ENCODE measurements at places on chromosomes 1 and 21.

- DNase-seq = no peak
These were observed 66.5 kb upstream of the RAVER2 start for GRCh38 chr1:64678366-64678765.

DNA sequence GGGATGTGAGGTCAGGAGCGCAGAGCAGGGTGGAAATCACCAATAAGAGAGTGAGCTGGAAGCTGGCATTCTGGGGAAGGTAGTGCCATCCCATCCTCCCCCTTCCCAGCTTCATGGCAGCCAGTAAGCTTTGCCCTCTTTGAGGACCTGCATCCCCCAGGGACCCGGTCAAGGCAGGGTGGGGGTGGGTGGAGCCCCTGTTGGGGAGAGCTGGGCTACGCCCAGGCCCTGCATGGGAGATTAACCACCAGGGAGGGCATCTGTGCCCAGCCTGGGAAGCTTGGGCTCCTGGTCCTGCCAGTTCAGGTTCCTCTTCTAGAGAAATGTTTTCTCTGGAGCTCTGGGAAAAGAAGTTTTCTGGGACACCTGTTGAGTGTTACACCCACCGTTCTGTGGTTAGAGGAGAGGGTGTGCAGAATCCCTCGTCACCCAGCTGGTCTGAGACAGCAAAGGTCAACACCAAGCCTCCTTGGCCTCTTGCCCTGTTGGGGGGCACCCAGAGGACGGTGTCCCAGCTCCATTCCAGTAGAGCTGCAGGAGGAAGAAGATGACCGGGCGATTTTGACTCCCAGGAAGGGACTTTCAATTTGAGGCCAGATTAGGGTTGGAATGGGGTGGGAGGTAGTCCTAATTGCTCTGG is 30.1 kb upstream of the TENT5C start:
- no peak for DNase-seq

GRCh38 chr1:98761219-98761865 is 99.8 kb downstream of the SNX7 start:
- DNase-seq = no peak

- DNase-seq = no peak
These were observed 52.5 kb upstream of the ID3 start for GRCh38 chr1:23611601-23612327.

GRCh38 chr1:107786203-107786845 is 178.7 kb downstream of the VAV3 start:
- DNase-seq = no peak

- no peak for DNase-seq
These were observed 111.9 kb downstream of the ZBTB18 start for GRCh38 chr1:244162786-244163530.

DNA sequence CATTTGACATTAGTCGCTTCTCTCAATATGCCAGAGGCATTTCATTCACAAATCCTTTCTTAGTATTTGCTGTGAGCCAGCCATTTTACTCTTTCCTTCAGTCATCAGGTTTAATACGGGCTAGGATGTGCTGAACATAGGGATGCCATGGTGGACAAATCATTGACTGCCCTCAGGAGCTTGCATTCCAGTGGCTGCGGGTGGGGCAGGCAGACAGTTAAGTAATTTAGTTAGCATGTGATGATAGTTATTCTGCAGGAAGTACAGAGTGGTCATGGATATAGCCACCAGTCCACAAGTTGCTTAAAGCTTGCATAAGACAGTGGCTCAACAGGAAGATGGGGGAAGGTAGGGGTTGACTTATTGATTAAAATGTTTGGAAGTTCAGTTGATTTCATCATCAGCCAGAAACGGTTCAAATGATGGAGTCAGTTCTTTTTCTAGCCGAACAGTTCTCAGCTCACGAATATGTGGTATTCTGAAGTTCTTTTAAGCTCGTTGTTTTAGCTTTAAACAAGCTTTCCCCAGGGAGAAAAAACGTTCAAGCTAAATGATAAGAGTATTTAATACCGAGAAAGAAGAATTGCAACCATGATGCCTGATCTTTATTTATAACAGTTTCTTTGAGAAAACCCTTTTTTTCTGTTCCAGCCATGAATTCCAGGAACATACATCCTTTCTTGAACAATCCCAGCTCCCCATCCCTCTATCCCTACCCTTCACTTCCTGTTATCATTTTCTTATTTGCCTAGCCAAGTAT is 1.4 kb downstream of the SLC22A15 start:
- no peak for DNase-seq

DNA sequence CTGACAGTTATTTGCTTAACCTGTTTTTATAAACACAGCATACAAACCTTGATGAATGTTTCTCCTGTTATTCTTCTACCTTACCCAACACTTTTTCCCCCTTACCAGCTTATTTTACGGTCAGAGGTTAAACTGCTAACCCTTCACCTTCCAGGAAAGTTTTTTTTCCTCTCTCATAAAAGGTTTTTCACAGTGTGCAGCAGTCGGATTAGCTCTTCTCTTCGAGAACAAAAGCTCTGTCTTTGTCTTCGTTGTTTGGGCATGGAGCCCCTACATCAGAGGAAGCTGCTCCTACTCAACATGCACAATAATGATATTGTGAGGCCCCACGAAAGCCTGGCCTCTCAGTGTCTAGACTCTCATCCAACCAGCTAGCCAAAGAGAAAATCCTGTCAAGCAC is 42.0 kb downstream of the DENND1B start:
- no peak for DNase-seq

DNA sequence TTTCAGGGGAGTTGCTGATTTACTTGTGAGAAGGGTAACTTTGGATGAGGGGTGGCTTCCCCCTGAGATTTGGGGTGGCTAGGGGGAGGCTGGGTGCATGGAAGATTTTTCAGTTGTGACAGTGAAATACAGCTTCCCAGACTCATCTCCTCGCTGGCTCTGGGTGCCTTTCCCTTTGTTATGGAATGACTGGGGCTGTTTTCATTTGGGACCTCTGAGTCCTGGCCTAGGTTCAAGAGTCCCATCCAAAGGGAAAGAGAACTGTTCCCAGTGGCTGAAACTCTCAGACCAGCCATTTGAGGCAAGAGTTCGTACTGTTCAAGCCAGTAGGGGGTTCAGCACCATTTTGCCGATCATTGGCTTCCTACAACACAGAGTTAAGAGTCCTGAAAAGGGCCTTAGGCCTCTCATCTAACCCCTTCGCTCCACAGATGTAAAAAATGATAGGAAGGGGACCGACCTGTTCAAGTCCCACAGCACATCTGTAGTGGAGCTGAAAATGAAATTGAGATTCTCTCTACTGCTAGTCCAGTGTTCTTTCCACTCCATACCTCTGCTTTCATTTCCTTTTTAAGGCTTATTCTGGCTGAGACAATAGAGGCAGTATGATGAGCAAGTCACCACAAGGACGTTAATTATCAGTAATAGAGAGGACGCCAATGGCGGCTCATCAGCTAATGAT is 958 bp downstream of the DDR2 start:
- DNase-seq = peak; percentile 23

DNA sequence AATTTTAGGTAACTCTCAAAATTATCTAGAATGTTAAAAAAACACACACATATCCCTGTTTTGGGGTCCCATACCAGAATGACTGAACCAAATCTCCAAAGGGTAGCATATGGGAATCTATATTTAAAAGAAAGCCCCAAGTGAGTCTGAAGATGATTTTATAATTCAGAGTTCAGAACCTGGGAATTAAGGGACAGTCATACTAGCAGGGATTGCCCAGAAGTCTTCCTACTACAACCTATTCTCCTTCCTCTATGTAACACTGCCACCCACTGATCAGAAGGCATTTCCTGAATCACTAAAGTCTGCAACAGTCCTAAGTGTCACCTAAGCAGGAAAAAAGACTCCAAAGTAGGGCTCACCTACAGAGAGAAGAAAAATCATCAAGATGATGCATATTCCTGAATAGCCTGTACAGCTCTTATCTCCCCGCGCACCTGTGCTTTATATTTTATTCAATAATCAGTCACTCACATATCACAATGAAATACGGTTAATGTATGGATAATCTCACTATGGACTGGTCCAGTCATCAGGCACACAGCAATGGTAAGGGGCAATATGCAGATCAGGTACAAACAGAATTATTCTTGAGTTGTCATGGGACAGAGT is 4.9 kb downstream of the RGS1 start:
- no peak for DNase-seq

DNA sequence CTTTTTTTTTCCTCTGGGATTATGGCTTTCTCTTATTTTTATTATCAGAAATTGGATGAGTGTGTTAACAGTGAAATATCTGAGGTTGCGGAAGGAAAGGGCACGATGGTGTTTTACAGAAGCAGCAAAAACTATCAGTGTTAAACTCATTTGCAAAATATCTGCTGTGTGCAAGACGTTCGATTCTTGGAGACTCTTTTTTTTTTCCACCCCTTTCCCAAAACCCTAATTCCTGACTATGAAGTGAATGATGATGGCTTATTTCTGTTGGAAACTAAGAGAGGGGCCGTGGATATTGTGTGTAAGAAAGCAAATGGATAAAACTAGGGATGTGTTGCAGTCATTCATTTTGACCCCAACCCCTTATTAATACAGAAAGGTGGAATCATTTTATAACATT is 677 bp downstream of the NCAM2 start:
- DNase-seq = no peak

DNA sequence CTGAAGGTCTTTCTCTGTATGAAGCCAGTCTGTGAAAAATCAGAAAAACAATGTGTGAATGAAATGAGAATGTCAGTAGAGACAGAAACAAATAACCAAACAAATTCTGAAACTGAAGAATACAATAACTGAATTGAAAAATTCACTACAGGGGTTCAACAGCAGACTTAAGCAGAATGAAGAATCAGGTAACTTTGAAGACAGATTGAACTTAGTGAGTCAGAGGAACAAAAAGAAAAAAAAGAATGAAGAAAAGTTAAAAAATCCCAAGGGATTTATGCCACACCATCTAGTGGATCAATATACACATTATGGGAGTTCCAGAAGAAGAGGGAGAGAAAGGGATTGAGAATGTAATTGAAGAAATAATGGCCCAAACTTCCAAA is 14.6 kb downstream of the ZNF691 start:
- DNase-seq = no peak

DNA sequence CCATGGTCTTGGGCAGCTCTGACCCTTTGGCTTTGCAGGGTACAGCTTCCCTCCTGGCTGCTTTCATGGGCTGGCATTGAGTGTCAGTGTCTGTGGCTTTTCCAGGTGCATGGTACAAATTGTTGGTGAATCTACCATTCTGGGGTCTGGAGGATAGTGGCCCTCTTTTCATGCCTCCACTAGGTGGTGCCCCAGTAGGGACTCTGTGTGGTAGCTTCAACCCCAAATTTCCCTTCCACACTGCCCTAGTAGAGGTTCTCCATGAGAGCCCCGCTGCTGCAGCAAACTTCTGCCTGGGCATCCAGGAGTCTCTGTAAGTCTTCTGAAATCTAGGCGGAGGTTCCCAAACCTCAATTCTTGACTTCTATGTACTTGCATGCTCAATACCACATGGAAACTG is 494.5 kb upstream of the LRRC7 start:
- no peak for DNase-seq

GRCh38 chr1:91895832-91896556 is 10.0 kb upstream of the TGFBR3 start:
- no peak for DNase-seq

GRCh38 chr1:179808503-179808902 is 65.4 kb downstream of the FAM163A start:
- DNase-seq = no peak
